ENCODE measurements at places on chromosomes 1 and 21.

DNA sequence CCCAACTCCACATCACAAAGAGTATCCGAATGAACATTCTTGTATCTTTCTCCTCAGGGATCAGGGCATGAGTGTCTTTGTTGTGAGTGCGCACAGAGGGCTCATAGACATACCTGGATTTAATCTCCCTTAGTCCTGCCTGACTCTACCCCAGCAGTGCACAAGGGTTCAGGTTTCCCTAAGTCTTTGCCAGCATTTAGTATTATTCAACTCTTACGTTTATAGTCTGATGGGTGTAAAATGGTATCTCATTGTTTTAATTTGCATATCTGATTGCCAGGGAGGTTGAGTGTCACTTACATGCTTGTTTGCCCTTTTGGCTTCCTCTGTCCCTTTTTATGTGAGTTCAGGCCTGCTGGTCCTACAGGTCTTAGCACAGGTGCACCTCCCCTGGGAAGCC lies 49.5 kb downstream of the FOXD2 start:
- no peak for DNase-seq

GRCh38 chr1:71850936-71851335 lies 431.4 kb downstream of the NEGR1 start:
- no peak for DNase-seq

DNA sequence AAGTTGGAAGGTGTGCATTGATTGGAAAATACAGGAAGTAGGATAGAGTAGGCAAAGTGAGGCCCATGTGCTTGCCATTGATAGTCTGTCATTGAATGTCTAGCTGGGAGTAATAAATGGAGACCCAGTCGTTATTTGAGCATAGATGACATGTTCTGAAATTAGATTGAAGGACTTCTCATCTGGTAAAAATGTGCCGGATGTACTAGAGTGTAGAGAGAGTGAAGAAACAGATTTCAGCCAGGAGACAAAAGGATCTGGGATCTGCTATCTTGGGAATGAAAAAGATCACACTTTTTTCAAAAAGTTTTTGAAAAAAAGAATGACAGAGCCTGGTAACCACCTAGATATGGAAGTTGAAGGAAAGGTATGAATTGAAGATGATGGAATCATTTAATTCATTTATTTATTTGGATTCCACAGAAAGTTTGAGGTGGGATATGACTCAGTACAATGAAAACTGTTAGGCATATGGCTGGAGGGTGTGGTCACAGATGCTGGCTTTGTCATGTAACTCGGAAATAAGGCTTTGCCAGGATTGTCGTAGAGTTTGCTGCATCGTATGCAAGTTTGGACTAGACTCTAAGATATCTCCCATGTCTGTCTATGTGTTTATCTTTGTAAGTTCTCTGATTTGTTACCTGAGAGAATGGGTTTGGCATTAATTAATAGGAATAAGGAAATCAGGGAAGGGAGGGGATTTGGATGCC lies 137.1 kb downstream of the PBX1 start:
- no peak for DNase-seq

DNA sequence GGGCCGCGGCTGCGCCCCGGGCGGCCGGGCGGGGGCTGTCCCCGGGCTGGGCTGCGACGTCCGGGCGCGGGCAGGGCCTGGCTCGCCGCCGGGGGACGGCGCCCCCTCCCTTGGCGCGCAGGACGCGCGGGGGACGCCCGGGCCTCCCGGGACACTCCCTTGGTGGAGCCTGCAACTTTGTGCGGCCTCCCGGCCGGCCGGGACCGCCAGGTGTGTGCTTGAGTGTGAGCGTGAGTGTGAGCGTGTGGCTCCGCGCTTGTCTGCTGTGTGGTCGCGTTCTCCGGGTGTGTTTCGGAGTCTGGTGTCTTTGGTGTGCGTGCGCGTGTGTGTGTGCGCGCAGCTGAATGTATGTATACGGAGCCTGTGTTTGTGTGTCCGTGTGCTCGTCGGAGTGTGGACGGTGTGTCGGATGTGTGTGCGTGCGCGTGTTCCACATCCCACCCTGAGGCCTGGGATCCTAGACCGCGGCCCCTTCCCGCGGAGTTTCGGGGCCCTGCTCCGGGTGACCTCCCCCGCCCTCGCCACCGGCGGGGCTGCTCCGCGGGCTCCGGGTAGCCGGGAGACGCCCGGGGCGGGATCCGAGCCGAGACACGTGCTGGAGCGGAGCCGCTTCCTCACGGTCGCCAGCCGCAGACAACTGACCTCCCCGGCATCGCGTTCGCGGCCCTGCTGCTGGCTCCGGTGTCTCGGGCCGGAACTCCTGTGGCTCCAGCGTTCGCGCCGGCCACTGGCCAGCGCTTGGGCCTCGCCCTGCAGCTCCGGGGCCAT lies 1.7 kb downstream of the PTPRU start:
- DNase-seq, result no peak

DNA sequence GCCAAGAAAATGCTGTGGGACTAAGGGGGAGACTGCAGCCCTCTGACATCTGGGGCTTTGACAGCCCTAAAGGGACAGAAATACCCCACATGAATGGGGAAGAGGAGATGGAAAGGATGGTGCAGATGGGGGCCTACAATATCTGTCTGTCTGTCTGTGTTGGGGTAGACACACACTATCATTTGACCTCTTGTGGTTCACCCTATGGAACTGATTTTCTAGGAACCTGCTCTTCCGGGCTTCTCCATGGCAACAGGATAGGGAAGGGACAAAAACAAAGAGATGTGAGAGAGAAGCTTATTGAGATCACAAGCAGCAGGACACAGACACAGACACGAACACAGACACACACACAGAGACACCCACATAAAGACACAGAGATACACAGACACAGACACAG lies 17.1 kb downstream of the KIF21B start:
- DNase-seq, result no peak

GRCh38 chr1:201949491-201949890 lies 3.1 kb upstream of the LMOD1 start:
- no peak for DNase-seq

DNA sequence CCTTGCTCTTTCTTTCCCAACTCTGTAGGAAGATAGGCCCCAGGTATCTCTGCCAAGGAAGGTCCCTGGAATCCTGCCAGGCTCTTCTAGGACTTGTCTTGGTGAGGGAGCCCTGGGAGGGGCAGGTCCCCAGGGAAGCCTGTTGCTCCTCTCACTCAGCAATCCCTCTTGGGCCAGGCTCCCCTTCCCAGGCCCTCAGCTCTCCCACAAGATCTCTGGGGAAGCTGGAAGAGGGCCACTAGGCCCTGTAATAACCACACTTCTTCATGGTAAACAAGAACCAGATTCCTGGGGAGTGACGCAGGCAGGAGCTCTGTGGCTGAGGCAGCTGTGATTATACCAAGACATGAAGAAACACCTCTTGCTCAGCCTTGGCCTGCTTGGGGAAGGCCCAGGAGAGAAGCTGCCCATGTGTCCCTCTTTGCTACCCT lies 9.9 kb upstream of the MAPKAPK2 start:
- DNase-seq, result no peak

DNA sequence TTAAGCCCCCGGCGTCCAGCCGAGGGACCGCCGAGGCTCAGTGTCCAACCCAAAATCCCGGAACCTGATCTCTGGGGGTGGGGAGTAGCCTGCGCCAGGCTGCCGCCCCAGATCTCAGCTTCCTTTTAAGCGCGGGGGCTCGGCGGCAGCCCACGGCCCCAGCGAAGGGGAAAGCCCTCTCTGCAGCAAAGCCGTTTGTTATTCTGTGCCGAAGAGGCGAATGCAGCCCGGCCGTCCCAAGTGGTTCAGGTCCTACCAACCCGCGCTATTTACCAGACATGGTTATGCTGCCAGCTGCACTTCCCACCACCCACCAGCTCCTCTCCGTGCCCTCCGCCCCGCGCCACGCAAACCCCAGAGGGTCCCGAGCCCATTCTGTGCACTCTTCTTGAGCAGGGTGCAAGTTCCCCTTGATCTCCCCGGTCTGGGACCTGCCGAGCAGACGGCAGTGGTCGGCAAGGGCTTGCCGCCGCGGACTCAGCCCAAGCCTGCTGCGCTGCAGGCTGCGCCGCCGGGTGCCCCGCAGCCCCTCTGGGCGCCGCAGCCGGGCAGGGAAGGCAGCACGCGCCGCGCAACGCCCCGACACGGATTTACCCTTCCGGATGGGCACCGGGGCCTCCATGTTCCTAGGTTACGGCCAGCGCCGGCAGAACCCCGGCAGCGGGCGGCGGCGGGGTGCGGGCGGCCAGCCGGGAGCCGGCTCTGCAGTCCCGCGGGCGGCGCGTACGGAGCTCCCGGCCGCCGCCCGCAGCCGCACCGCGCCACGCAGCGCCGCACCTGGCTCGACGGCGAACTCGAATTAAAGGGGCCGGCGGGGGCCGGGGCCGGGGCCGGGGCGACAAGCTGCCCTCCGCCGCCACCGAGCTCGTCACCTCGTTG lies 738 bp upstream of the KCNA2 start:
- DNase-seq, result no peak

DNA sequence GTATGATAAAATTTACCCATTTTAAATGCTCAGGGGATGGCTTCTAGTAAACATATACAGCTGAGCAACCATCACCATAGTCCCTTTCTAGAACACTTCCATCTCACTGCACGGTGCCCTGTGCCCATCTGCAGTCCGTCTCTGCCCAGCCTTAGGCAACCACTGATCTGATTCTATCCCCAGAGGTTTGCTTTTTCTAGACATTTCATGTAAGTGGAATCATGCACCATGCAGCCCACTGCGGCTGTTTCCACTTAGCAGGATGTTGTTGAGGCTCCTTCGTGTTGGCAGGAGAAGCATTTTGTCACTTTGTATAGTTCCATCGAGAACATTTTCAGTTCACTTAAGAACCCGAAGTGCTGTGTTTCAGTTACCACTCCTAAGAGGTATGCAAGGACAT lies 27.8 kb upstream of the VAMP3 start:
- DNase-seq, result no peak

DNA sequence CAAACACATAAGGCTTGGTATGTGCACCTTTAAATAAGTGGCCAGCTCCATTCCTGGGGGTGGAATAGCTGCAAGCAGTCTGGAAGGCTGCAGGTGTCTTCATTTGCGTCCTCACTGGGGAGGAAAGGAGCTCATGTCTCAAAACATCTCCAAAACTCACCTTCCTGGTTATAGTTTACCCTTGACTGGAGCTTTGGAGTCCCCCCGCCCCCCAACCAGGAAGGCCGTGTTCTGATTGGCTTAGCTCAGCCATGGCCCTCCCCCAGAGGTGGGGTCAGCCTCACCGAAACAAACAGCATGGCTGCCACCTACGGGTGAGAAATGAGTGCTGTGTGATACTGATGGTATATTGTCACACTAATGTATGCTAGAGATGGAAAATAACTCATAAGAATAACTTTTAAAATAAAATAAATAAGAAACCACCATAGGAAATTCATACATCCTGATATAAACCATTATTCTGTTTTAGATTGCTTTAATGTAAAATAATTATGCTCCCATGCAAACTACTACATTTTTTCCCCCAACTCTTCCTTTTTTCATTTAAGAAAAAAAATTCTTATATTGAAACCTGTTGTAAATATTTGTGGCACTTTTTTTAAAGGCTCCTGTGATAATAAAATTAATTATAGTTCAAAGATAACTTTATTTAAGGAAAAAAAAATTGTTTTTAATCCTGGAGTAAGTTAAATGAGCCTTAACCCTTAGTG lies 90.8 kb downstream of the ZP4 start:
- peak; percentile 80 for DNase-seq

GRCh38 chr1:93021539-93022134 lies 57.4 kb upstream of the MTF2 start:
- DNase-seq, result peak; percentile 87

- DNase-seq, result no peak
Measured at GRCh38 chr1:205075642-205076155, 8.6 kb downstream of the TMEM81 start.

DNA sequence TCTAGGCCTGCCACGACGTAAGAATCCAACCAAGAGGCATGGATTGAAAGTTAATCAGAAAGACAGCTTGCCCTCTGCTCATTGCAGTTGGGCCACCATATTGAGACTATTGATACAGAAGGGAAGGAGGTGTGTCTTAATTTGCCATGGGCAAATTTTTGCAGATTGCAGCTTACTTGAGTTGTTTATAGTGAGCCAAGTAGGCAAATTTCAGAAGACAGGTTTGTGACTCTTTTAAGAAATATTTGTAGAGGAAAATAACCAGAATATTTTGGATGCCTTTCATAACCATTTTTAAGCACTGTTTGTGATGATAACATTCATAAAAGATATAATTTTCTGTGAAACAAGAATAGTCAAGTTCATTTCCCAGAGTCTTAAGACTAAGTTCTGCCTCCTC lies 74.1 kb downstream of the PRDM2 start:
- DNase-seq, result no peak

DNA sequence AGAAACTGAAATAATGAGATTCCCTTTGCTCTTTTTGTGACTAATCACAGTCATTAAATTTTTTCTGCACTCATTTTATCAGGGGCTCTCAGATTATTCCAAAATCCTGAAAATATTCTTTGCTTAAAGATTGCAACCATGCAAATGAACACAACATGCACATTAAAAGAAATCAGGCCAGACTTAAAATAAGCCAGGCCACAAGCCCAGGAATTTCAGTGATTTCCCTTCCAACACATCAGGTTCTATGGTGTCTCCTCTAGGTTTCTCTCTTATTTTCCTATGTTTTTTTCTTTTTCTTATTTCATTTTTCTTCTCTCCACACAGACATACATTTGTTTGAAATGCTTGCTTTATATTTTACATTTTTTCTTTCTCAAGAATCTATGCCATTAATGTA lies 65.3 kb downstream of the NIBAN1 start:
- DNase-seq, result no peak

GRCh38 chr1:10692401-10693021 lies 103.9 kb downstream of the CASZ1 start:
- DNase-seq, result peak; percentile 82

- DNase-seq, result no peak
Measured at GRCh38 chr1:8174807-8175206, 143.1 kb upstream of the SLC45A1 start.

DNA sequence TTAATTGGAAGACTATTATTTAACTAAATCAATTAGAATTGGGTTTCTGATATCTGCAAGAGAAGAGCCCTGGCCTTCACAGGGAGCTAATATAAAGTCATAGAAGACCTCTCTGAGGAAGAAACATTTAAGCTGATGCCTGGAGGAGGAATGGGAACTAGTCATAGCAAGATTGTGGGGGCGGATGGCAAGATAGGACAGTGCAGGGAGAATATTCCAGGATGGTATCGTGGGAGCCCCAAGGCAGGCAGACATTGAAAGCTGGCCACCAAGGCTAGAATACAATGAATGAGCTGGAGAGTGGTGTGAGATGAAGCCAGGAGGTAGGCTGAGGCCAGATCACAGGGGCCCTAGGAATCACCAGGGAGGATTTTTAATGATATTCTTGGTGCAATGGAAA lies 20.8 kb upstream of the MYSM1 start:
- DNase-seq, result no peak

DNA sequence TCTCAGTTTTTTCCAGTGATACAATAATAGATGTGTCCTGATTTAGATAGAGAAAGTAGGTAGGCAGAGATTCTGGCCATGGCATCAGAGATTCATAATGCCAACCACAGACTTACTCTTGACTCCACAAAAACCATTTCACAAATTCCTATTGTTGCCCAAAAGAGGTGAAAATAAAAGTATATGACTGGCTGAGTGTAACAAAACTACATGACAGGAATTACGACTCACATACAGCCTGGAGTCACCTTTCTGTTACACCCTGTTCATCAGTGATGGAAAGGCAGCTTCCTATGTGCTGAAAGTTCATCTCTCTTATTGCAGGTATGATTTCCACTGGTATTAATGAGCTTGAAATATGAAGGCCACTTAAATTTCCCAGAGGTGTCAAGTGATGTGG lies 72.3 kb downstream of the MPZL1 start:
- no peak for DNase-seq

- no peak for DNase-seq
Measured at GRCh38 chr1:21653744-21654100, 15.4 kb downstream of the RAP1GAP start.

Measured in OCI-LY7 (cell line).